ENCODE measurements at places on chromosomes 3 and 15. TPM values are rescaled to one million over a fixed set of nuclear protein-coding genes. Genes with fewer than 3 reads are reported as not detected.

DNA sequence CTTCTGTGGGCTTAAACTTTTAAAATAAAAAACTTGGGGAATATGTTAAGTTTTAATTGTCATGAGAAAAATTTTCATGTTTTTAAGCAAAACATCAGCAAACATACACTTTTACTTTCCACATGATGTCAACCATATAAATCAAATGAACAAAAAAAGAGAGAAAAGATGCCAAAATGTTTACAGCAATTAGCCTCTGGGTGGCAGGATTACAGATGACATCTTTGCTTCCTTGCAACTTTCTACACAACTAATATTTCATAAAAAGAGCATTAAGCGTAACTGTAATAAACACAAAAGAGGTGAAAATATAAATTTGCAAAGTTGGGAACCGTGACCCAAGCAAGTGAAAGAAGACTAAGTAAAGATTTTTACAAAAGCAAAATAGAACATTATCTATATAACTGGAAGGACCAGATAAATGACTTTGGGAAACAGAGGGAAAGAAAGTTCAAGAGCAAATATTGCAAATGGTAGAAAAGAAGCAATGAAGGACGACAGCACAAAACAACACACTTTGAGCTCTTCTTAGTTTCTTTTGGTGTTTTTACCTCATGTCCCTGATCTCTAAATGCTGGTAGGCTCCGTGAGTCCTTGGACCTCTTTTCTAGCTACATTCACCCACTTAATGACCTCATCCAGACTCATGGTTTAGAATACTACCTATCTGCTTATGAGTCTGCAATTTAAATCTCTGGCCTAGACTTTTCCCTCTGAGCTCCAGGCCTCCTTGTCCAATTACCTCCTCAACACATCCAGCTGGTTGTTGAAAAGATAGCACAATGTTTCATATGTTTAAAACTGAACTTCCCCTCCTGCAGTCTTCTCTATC is 9.4 kb downstream of the TP53BP1 start:
- H3K36me3 ChIP-seq = peaks cover 31% of the 10 kb centered on the region
- H3K4me1 ChIP-seq = peaks cover 3% of the 10 kb centered on the region
- H3K4me3 ChIP-seq = no peak overlapping the region
- no peak for DNase-seq
- no peaks in the 10 kb centered on the region for H3K27me3 ChIP-seq

DNA sequence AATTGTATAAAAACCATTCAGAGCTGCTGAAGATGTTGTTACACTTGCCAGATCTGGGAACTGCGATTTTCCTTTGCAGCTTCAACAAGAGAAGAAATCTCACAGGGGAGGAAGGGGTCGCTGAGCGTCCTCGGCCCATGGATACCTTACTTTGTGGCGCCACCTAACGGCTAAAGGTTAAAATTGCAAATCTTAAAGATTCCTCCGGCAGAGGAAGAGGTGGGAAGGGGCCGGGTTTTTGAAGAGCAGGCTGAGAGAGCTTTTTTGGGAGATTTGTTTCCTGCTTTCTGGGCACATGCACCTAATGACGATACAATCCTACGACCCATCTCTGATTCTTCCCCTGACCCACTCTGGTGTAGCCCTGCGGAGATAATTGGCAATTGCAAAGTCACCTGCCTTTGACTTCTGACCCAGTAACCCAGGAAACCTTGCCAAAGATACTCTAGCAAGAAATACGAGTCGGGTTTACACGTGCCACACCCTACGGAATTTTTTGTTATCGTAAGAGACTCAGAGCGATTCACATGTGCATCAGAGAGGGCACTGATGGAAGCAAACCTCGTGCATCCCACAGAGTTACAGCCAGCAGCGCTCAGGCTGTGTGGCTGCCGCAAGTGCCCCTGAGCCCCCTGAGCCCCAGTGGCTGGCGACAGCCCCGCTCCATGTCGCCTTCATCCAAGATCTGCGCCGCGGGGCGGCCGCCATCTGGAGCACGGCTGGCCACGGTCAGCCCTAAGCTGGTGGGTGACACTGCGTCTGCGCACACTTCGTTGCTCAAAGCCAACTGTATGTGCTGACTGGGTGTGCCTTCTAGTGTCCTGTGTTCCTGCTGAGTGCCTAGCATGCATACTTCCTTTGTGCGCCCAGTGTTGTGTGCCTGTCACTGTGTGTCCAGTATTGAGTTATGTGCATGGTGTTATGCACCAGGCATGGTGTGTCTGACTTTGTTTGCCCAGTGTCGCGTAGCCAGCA is 55.2 kb upstream of the CHRNA7 start:
- no peak overlapping the region for H3K4me3 ChIP-seq
- no peak overlapping the region for H3K27ac ChIP-seq
- no peaks in the 10 kb centered on the region for H3K36me3 ChIP-seq
- peaks cover 6% of the 10 kb centered on the region for H3K4me1 ChIP-seq
- peaks cover 9% of the 10 kb centered on the region for H3K27me3 ChIP-seq

DNA sequence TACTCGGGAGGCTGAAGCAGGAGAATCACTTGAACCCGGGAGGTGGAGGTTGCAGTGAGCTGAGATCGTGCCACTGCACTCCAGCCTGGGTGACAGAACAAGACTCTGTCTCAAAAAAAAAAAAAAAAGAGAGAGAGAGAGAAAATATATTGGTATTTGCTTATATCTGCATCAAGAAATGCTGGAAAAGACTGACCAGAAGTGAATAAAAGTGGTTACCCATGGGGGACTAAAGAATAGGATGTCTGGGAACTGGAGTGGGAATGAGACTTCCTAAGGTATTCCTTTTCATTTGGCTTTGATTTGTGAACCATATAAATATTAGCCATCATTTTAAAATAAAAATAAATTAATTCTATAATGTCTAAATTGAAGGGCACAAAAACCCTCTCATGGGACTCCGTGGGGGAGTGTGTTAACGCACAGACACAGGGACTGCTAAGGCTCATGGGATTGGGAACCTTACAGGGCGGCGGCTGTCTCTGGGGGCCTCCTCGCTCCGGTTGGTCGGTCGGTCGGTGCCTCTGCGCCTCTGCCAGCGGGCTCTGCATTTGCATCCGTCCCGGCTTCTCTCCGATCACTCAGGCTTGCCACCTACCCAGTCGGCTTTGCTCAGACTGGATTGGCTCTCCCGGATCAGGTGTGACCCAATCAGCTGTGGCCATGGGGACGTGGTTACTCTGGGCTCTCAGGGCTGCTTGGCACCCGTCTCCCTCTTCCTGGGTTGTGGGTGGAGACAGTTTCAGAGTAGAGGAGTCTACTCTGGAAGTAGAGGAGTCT is 12.7 kb upstream of the TSPAN3 start:
- H3K27me3 ChIP-seq = no peaks in the 10 kb centered on the region
- peaks cover 28% of the 10 kb centered on the region for H3K4me1 ChIP-seq
- no peak overlapping the region for H3K27ac ChIP-seq
- no peaks in the 10 kb centered on the region for H3K36me3 ChIP-seq
- H3K4me3 ChIP-seq = peak overlapping the region; percentile 21
- DNase-seq = peak; percentile 61

DNA sequence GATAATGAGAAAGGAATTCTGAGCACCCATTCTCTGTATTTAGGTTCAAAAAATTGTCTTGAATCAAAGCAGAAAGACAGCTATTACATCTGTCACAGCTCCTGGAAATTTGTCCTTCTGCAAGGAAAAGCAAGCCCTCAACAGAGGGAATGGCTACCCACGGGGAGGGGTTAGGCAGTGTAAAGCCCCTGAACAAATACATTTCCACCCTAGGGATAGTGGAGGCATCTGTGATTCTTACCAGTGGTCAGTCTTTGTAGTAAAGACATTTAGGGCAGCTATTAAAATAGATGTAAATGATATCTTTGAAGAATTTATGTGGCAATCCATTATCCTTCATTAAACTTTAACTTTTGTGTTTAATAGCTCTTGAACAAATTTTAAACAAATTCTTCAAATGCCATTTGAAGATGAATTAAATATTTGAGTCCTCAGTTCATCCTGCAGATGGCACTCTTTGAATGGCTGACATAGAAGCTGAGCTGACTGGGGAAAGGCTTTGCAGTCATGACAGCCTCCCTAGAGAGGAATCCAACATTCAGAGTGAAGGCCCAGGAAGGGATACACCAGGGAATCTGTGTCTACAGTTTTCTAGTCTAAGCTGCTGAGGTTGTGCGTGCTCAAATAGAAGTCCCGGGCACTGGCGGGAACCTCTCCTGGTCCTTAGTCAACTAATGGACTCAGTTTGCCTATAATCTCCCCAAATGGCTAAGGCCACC is 359.7 kb upstream of the ROPN1 start:
- H3K36me3 ChIP-seq = no peaks in the 10 kb centered on the region
- no peak overlapping the region for H3K4me3 ChIP-seq
- peaks cover 31% of the 10 kb centered on the region for H3K27me3 ChIP-seq
- no peaks in the 10 kb centered on the region for H3K4me1 ChIP-seq
- no peak for DNase-seq

RAP2B gene
- total RNA-seq = 37.3 TPM

- H3K27me3 ChIP-seq = no peaks in the 10 kb centered on the region
- no peak for DNase-seq
- peaks cover 4% of the 10 kb centered on the region for H3K4me1 ChIP-seq
- no peak overlapping the region for H3K27ac ChIP-seq
Observed at GRCh38 chr3:42063888-42064287, 27.3 kb upstream of the TRAK1 start.

DNA sequence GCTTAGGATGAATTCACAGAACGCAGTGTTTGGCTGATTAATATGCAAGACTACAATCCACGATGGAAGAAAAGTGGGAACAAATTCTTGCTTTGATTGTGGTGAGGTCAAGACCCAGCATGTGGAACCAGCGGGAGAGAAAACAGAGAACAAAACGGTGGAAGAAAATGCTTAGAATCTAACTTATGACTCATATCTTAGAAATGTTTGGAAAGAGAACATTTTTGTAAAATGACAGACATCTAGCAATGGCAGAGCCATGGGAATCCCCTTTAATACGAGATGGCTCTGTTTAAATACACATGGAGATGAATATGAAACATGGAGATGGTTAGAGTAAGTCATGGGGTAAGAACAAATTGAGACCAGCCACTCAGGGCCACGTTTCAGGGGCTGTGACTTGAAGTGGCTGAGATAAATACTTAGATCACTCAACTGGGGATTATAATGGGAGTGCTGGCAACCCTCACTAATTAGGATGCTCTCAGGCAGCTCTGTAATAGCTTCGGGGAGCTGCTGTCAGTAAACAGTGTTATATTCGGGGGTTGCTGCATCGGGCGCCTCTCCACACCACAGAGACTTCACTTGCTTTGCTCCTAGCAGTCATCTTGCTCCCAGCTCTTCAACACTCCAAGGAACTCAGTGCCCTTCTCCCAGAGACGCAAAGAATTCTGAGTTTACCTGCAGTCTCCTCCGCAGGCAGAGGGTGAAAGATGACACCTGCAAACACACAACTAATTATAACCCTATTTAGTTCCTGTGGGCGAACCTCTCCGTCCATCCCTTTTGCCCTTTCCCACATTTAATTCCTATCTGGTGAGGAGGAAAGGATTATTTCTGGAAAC is 68.0 kb upstream of the ONECUT1 start:
- H3K27ac ChIP-seq = no peak overlapping the region
- DNase-seq = no peak
- no peaks in the 10 kb centered on the region for H3K4me1 ChIP-seq
- H3K4me3 ChIP-seq = no peak overlapping the region
- H3K36me3 ChIP-seq = no peaks in the 10 kb centered on the region

ANKUB1 gene
- not detected for total RNA-seq

DNA sequence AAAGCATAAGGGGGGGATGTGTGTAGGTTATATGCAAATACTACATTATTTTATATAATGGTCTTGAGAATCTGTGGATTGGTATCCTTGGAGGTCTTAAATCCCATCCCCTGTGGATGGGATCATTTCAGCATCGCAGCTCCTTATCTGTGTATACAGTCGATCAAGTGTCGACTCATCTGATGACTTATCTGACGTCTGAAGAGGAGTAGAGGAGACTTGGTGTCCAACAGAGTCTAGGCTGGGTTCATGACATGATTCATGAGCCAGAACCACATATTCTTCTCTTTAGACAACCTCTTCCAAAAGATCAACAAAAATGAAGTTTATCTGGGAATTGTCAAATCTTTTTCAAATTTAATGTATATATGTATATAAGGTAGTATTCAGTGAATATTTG is 220.7 kb downstream of the NR2F2 start:
- no peak overlapping the region for H3K4me3 ChIP-seq
- no peaks in the 10 kb centered on the region for H3K4me1 ChIP-seq
- no peak overlapping the region for H3K27ac ChIP-seq
- no peak for DNase-seq
- H3K27me3 ChIP-seq = no peaks in the 10 kb centered on the region
- no peaks in the 10 kb centered on the region for H3K36me3 ChIP-seq

- no peaks in the 10 kb centered on the region for H3K36me3 ChIP-seq
- H3K27me3 ChIP-seq = no peaks in the 10 kb centered on the region
- H3K4me1 ChIP-seq = peaks cover 2% of the 10 kb centered on the region
- H3K27ac ChIP-seq = no peak overlapping the region
- no peak overlapping the region for H3K4me3 ChIP-seq
Observed at GRCh38 chr3:179812096-179812382, 159.2 kb downstream of the USP13 start.

TGM5 gene
- total RNA-seq = 0.28 TPM

GRCh38 chr3:69231929-69232440 is 109.6 kb upstream of the LMOD3 start:
- H3K4me1 ChIP-seq = peaks cover 17% of the 10 kb centered on the region
- H3K27me3 ChIP-seq = no peaks in the 10 kb centered on the region
- no peaks in the 10 kb centered on the region for H3K36me3 ChIP-seq
- no peak for DNase-seq

- peaks cover 17% of the 10 kb centered on the region for H3K27me3 ChIP-seq
- H3K4me3 ChIP-seq = no peak overlapping the region
- H3K36me3 ChIP-seq = no peaks in the 10 kb centered on the region
- H3K4me1 ChIP-seq = no peaks in the 10 kb centered on the region
Observed at GRCh38 chr3:46873521-46873920, 4.0 kb upstream of the PTH1R start.

DNA sequence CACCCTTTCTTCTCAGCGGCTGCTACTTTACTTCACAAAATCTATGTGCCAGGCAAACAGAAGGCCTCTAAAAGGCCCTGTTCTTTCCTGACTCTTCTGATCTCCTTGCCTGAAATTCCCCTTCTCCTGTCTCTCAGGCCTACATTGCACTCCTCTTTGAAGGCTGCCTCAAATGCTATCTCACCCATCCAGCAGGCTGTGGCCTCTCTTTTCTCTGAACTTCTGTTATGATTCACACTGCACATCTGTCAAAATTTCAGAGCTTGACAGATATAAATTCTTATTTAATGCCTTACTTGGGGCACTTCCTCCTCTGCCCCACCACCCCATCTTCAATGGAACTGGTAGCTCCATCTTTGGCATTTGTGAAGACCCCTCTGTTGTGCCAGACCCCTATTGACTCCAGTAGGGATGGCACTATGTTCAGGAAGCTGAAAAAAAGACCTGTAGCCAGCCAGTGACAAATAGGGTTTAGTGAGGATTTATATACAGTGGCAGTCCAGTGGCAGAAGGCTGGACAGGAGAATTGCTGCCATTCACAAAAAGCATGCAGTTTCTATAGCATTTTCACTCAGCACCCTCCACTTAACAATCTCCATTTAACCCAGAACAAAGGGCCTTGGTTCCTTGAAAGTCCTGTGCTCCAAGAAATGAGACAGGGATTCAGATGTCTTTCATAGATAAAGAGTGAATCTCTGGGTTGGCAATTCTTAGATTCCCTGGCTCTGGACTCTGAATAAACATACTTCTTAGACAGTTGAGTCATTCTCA is 415.8 kb upstream of the GRM7 start:
- no peak for DNase-seq
- no peak overlapping the region for H3K27ac ChIP-seq
- no peak overlapping the region for H3K4me3 ChIP-seq
- H3K4me1 ChIP-seq = no peaks in the 10 kb centered on the region

Data from activated CD4-positive, alpha-beta memory T cell treated with anti-CD3 and anti-CD28 coated beads, Interleukin-2, amount 10 ng/mL, durations not matched to agents 7 days and 5 days (primary cell).